ENCODE measurements at places on chromosomes 7 and 10. TPM values are rescaled to one million over a fixed set of nuclear protein-coding genes. Genes with fewer than 3 reads are reported as not detected.

DNA sequence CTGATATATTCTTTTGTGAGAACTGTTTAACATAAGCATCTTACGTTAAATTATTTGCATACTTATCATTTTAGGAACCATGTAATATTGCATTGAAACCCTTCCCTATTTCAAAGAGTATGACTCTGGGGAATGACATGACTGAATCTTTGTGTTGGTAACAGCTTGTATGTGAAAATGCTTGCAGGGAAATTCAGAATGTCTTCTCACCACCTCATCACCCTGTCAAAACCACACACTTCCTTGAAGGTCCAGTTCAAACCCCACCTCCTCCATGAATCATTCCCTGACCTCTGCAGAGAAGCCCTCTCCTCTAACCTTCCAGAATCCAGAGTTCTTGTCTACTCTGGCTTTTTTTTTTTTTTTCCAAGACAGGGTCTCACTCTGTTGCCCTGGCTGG is 26.3 kb upstream of the NKX2-3 start:
- no peak for DNase-seq

DNA sequence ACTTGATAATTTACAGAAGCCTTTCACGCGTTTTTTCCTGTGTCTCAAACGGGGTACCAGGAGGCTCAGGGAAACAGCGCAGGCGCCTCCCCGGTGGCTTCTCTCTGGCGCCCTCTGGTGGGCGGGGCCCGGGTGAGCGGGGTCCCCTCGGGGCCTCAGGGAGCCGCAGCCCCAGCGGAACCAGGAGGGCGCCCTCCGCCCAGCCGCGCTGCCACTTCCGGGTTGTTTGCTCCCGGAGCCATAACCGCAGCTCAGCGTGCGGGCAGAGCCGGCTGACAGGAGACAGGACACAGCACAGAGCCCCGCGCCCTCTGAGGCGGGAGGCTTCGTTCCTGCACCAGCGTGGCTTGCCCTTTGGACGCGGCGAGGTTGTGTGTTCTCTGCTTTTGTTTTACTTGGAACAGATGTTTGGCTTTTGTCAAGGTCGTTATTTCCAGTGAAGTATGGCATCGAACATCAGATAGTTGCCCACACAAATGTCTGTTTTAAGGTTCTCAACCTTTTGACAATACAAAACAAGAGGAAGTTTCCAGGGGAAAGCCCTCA is 6.9 kb upstream of the CYP2E1 start:
- peak; percentile 30 for DNase-seq

Gene TWIST1
- 42.3 TPM for polyA plus RNA-seq

Gene PRTFDC1
- polyA plus RNA-seq, result 11.9 TPM

DNA sequence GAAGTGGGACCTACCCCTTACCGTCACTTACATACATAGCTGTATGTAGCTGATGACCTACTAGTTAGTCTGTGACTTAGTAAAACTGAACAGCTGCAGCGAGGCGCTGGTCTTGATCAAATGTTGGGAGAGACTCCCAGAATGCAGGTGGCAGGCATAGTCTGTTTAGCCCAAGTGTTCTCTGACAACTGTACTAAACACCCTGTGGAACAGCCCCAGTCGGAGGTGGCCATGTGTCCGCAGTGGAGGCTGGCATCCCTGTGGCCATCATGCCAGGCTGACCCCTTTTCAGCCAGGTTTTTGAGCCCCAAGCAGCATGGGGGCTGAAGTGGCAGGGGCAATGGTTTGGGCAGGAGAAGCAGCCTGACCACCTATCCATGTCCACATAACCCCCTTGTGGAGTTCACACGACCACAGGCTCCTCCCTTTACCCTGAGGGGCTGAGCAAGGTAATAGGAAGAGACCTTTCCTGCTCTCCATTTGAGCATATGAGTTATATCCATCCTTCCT is 7.2 kb downstream of the ADCY1 start:
- DNase-seq, result no peak

Gene TMEM176A
- polyA plus RNA-seq, result not detected

GRCh38 chr10:58853668-58854067 is 322.8 kb upstream of the PHYHIPL start:
- DNase-seq, result no peak

DNA sequence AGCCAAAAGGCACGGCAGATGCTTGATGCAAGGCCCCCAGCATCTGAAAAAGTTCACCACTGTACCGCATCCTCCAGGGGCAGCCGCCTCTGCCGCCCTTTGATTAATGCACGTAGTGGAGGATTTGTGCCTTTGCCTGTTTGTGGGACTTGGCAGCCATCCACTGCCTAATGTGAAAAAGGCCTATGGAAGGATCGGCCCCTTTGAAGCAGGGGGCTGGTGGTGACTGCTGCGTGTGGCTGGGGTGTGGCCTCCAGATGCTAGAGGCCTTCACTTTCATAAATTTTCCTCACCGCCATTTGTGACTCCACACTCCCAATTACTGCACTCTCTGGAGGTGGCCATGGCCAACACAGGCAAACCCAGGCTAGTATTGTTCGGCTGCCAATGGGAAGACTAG is 226.0 kb downstream of the BMPER start:
- DNase-seq, result no peak

Gene SFTPD
- not detected for polyA plus RNA-seq

Gene FRAT1
- polyA plus RNA-seq, result 0.89 TPM

Gene SPACDR
- polyA plus RNA-seq, result 1.3 TPM

Gene IPMK
- 0.69 TPM for polyA plus RNA-seq

- DNase-seq, result no peak
These were observed 86.9 kb upstream of the SLC26A5 start for GRCh38 chr7:103532955-103533354.

DNA sequence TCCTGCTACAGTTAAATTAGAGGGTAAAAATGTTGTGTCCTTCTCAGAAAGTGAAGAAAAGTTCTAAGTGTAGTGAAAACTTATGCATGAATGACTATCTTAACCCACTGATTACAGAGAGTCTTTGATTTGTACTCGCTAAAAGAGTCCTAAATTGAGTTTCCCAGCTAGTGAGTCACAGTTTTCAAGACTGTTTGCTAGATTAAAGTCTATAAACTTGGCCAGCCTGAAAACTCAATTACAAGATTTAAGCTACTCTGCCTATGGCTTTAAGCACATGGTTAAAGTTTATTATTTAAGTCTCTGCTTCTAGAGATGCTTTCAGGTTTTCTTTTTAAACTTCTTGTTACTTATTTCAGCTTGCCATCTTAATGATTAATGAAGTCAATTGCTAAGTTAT is 44.4 kb downstream of the MRPS24 start:
- no peak for DNase-seq

GRCh38 chr7:153002572-153002971 is 243.0 kb downstream of the ACTR3B start:
- no peak for DNase-seq

GRCh38 chr10:18164748-18165361 is 24.6 kb downstream of the CACNB2 start:
- peak; percentile 97 for DNase-seq

Gene PDZD7
- 1.5 TPM for polyA plus RNA-seq

GRCh38 chr7:139730746-139731612 is 46.8 kb downstream of the HIPK2 start:
- DNase-seq, result peak; percentile 72

DNA sequence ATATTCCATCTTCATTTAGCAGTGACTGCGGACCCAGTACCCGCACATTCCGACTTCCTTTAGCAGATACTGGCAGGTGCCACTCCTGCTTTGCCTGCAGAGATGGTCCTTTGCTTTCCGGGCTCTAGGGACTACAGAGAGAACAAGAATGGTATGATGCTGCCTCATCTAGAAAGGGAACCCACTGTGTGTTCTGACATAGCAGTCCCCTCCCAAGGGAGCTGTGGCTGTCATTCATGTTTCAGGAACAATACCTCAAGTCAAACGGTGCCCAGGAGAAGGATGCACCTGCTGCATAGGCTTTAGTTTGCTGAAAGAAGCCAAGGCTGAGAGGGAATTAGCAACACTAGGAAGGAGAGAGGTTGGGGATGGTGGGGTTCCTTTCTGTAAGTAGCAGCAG is 15.9 kb upstream of the TMEM72 start:
- DNase-seq, result no peak

DNA sequence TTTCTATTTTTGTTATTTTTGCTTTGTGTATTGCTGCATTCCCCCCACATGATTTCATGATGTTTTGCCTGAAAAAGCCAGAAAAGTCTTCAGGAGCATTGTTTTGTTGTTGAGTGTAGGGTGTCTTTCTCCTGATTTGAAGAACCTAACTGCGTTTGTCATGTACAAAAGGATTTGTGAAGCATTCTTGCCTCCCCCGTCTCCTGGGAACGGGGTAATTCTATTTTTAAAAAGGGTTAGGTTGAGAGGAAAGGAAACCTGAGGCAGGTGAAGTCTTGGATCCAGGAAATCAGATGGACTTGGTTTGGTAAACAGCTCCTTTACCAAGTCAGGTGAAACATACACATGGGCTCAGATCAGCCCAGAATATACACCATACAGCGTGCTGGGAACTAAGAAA is 26.0 kb upstream of the BTBD16 start:
- DNase-seq, result no peak

Gene HOXA10
- 0.10 TPM for polyA plus RNA-seq

- DNase-seq, result peak; percentile 50
These were observed 26.5 kb upstream of the GSAP start for GRCh38 chr7:77442636-77443035.

DNA sequence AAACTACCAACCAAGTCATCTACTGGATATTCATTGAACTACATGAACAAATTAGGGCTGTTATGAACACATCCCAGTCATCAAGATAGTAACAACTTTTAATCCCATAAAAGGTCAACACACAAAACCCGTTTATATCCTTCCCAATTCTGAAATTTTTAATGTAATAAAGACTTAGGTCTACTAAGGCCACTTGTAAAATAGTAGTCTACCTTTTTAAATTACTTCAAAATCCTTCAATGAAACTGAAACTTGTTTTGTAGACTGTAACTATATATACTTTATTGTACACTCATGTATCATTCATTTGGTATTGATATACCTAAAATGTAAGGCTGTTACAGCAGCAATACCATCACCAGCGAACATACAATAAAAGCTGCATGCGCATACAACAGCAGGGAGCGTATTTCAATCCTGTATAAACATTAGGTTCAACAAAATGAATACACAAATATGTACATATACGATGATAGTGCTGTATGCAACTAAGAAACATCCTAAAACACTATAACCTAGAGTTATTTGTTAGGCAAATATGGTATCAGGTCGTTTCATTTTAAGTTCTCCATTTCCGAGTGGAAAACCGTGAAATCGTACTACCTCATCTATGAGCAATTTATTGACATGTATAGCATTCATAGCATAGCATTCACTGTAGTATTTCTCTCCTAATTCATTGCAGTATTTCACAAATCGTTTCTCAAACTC is 973 bp downstream of the ATAD1 start:
- peak; percentile 8 for DNase-seq

Gene ADRB1
- polyA plus RNA-seq, result not detected

DNA sequence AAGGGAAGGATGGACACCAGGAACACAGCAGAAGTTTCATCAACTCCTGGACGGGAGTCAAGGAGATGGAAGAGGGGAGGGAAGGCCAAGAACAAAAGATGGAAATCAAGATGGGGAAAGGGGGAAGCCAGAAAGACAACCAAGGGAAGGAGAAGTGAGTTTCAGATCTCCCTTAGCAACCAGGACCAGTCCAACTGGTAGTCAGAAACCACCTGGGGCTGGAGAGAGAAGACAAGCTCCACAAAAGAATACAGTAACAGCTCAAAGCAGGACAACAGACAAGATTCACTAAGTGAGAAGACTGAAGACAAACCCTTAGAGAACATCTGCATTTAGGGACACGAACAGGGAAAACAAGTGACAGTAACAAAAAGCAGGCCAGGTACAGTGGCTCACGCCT is 30.6 kb downstream of the CDCA7L start:
- DNase-seq, result no peak

DNA sequence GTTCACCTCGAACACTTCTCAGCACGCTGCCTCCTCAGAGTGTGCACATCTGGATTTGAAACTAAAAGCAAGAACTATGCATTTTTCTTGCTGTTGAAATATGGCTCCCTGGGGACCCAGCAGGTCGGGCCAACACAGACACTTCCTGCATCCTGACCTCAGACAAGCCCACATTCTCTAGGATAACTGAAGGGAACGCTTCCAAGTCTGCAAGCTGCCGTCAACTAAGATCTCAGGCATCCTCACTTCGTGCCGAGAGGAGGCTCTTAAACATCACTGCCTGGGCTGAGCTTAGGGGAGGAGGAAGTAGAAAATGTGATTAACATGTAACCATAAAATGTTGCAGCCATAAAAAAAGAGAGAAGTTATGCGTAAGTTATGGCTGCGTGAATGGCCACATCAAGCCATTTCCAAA is 65.5 kb downstream of the PYROXD2 start:
- peak; percentile 99 for DNase-seq

Gene SPDYE1
- polyA plus RNA-seq, result not detected

Gene PAX2
- polyA plus RNA-seq, result not detected

DNA sequence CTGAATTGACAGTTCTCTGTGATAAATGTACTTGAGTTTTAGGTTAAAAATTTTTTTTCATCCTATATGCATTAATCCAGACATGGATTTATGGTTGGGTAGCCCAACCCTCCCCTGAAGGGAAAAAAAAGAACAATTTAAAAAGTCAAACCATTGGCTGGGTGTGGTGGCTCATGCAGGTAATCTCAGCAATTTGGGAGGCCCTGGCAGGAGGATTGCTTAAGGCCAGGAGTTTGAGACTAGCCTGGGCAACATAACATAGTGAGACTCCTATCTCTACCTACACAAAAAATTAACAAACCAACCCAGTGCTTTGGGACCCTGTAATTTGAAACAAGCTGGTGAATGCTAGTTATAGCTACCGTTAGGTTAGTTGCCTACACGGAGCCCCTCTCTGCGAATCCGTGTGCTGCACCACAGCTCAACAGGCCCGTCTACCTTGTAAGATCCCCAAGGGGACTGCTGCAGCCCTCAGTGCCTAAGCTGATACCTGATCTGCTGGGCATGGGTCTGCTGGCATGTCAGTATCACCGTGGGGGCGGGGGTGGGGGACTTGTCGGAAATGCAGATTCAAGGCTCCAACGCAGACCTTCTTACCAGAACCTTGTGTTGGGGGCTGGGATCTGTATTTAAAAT is 32.8 kb downstream of the TSPAN14 start:
- no peak for DNase-seq

Gene AP3M1
- 21.6 TPM for polyA plus RNA-seq

Gene C7orf33
- polyA plus RNA-seq, result not detected

- no peak for DNase-seq
These were observed 55.4 kb upstream of the LMTK2 start for GRCh38 chr7:98051118-98051744.

Gene NEUROD6
- not detected for polyA plus RNA-seq

GRCh38 chr7:105741982-105742381 is 134.4 kb downstream of the ATXN7L1 start:
- no peak for DNase-seq

GRCh38 chr10:74875068-74875467 is 48.7 kb downstream of the KAT6B start:
- no peak for DNase-seq

GRCh38 chr10:47240173-47240572 is 59.8 kb upstream of the GDF10 start:
- no peak for DNase-seq

All from IMR-90 (cell line).